ENCODE measurements at places on chromosomes 2 and 18.

- DNase-seq, result no peak
These were observed 3.2 kb downstream of the PTPRN start for GRCh38 chr2:219306047-219306446.

- no peak for DNase-seq
These were observed 257.3 kb upstream of the HNMT start for GRCh38 chr2:137706786-137707613.

- DNase-seq, result no peak
These were observed 35.7 kb downstream of the AMER3 start for GRCh38 chr2:130790804-130791616.

DNA sequence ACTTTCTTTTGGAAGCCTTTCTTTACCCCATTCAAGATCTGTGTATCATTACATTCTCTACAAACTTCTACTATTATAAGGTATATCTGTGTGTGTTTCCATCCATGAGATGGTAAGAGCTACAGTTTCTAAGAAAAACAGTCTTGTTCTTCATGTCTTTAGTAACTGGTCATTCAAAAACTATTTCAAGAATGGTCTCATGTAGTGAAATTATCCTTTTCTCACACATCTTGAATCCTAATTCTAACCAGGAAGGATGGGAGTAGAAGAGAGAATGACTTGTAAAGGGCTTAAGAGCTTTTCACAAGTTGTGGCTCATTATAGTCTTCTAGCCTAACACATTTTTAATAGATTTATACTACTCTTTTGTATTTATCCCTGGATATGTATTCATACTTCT, 47.3 kb downstream of the ROCK1 start:
- no peak for DNase-seq

DNA sequence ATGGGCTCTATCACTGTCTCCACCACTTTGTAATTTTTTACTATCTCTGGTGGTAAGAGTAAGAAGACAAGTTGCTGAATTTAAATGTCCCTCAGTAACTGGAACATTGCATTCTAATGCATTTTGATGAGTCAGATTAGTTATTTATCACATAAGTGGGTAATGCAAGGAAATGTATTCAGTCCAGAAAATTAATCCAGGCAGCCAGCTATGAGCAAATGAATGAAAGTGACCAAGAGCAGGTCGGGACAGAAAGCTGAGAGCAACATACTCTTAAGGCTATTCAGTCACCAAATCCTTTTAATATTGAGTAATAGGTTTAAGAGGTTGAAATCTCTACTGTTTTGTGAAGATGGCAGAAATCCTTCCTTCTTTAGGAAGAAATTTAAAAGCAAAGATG, 265.5 kb upstream of the PARD3B start:
- no peak for DNase-seq

GRCh38 chr18:55322178-55322735, 265.7 kb downstream of the TCF4 start:
- peak; percentile 53 for DNase-seq

DNA sequence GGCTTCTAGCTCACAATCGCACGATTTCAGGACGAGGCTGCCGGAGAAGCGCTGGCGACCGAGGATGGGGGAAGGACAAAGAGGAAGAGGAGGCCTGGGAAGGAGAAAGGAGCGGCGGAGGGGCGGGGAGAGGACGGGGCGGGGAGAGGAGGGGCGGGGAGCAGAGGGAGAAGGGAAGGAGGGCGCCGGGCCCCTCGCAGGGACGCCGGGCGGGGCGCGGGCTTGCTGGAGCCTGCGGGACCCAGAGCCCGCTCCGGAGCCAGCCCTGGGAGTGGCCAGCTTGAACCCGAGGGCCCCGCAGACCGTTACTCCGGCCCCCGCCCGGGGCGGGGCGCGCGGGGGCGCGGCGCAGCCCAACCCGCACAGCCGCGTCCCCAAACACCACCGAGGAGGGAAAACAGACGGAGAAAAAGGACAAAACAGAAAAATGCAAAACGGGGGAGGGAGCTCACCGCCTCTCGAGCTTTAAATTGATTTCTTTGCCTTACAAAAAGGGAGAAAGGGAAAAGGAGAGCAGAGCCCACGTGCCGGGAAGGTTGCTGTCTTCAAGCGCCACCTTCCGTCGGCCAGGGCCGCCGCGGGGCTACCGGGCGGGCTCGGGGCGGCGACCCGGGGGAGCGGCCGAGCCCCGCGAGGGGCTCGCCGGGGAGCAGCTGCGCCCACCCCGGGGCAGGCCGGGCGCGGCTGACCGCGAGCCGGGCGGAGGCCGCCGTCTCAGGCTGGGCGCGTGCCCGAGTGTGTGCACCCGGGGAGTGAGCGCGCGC, 781 bp upstream of the SOX11 start:
- DNase-seq, result no peak

- peak; percentile 48 for DNase-seq
These were observed 117.8 kb downstream of the NFATC1 start for GRCh38 chr18:79513381-79514081.

- DNase-seq, result no peak
These were observed 111.4 kb downstream of the THADA start for GRCh38 chr2:43484323-43484930.

DNA sequence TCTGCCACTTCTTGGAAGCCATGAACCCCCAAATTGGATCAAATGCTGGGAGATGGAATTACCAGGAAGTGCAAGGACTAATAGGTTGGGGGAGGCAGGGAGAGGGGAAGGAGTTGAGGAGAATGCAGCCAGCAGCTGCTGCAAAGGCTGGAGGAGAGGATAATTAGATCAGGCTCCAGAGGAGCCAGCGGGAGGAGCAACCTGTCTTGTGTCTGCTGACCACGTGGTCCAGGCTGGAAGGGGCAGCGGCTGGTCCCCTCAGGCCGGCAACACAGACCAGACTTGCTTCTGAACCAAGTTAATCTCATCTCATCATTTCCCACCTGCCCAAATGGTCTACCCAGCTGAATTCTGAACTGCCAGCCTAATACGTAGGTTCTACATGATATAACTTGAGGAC, 68.3 kb downstream of the MRO start:
- DNase-seq, result peak; percentile 18

- DNase-seq, result no peak
These were observed 633.2 kb upstream of the PKDCC start for GRCh38 chr2:41414486-41415230.

- no peak for DNase-seq
These were observed 60.5 kb downstream of the CUL3 start for GRCh38 chr2:224524657-224525056.

DNA sequence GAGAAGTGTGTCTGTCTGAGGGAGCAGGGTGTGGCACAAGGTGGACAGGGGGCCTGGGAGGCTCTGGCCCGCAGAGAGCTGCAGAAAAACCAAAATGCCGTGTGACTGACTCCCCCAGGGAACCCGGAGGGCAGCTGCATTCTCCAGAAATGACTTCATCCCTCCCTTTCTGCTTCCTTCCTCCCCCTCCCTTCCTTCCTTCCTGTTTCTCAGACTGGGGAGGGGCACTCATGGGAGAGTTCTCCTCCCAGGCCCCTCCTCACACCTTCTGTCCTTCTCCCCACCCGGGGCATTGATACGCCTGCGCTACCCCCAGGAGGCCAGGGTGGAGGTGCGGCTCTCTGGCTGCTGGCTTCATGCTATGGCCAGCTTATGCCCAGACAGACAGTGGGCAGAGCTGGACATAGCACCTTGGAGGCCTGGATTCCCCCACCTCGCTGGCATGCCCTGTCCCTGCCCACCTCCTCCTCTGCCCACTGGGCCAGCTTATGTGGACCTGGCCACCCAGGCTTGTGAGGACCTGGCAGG, 8.2 kb upstream of the GPR17 start:
- no peak for DNase-seq

DNA sequence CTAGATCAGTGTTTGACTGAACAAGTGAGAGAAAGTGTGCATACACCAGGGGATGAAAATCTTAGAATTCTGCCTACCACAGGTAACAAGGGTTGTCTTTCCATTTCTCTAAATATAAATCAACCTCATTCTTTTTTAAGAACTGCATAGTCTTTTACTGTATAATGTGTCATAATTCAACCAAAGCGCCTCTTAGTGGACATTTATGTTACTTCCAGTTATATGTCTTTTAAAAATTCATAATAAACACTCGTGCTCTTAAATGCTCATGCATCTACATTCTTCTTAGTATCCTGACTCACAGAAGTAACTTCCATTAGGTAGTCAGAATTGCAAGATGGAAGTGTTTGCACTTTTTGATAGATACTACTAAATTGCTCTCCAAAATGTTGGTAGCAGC, 76.2 kb downstream of the CHRNA1 start:
- DNase-seq, result no peak

GRCh38 chr2:237244976-237245646, 159.4 kb downstream of the COPS8 start:
- no peak for DNase-seq

DNA sequence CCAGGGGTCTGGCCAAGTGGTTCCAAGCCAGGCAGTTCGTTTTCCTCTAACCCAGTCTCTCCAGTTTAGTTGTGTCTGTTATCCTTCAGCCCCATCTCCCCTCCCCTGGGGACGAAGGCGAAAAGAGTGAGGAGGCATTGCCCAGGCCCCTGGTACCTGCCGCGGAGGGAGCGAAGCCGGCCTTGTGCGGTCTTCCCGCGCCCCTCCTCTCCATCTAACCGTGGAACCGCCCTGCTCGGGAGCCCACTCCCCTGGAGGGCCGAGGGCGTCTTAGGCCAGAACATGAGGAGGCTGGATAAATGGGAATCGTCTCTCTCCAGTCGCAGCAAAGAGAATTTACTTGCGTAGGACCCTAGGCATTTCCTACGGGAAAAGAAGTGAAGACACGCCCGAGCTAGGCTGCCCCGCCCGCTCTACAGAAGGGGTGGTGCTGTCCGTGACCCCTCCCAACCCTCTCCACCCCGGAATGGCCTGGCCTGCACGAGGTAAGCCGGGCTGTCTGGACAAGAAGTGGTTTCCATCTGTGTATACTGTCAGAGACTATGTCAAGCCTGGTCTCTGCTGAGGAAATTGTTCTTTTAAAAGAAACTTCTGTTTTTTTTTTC, 156.2 kb downstream of the MIB1 start:
- DNase-seq, result no peak

- DNase-seq, result no peak
These were observed 349.6 kb downstream of the ARL6IP6 start for GRCh38 chr2:153068052-153068451.

- DNase-seq, result no peak
These were observed 132.0 kb downstream of the SH3BP4 start for GRCh38 chr2:235083822-235084221.

DNA sequence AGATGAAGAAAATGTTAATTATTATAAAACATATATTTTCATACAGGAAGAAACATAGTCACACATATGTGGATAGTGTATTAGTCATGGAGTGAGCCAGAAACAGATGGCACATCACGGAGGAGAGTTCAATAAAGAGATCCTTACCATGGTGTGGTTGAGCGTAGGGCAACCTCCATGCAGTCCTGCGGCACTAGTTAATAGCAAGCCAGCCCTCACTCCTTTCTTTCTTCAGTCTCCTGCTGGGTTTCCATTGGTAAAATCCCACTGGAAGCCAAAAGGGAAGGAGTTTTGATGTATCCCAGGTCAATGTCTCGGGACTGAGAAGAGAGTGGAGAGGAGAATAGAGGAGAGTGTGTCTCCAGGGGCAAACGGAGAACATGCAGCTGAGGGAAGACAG, 328.1 kb downstream of the NR4A2 start:
- no peak for DNase-seq

- DNase-seq, result no peak
These were observed 146.0 kb upstream of the SERTAD2 start for GRCh38 chr2:64799592-64800252.

DNA sequence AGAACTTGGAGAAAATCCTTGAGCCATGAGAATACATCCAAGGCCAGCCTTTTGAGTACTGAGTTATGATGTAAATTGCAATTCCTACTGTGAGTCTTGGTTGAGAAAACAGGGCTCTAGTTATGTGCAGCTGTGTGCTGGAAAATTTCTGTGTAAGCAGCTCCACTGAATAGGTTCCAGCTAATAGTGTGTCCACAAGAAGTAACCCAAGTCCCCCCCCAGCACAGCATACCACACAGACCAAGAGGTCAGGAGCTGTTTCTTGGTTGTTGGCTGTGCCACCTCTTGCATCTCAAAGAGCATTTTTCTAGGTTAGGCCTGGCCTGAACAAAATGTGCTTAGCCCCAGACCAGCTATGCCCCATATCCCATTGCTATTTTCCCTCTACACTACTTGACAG, 36.8 kb upstream of the APCDD1 start:
- DNase-seq, result no peak

- no peak for DNase-seq
These were observed 32.4 kb downstream of the ABCB11 start for GRCh38 chr2:168998609-168999211.

DNA sequence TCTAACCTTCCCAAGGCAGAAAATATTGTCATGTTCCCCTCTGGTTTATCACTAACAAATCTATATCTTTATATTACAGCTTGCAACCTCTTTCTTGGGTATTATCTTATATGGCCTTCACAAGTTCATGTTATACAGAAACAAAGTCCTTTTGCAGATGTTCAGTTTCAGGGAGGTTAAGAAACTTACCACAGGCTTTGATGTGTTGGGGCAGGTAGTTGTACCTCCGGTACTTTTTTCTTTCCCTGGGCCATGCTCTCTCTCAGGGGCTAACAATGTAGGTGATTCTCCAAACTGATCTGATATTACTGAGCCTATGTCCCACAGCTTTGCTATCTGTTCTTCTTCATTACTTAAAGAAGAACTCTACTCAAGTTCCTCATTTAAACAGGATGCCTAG, 548.9 kb upstream of the SYT4 start:
- no peak for DNase-seq

- DNase-seq, result no peak
These were observed 106.1 kb downstream of the COLEC12 start for GRCh38 chr18:394262-394986.

GRCh38 chr2:100821255-100821910, 1.4 kb downstream of the NPAS2 start:
- DNase-seq, result no peak

DNA sequence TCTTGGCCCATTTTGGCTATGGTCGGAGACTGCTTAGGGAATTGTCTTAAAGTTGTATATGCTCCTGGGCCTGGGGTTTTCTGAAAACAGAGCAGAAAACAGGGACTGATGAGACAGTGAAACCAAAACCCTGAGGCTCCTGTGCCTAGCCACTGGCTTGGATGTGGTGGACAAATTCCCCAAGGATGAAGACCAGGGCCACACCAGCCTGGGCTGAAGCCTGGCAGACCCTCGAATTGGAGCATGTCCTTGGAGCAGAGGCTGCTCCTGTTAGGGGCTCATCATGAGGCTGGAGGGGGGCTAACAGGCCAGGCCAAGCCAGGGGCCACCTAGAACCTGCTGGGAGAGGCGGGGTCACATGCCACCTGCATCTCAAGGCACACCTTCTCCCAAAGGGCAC, 68.1 kb downstream of the STPG4 start:
- no peak for DNase-seq

- DNase-seq, result no peak
These were observed 38.5 kb downstream of the PSMG2 start for GRCh38 chr18:12741351-12741750.

GRCh38 chr2:174606336-174606735, 8.7 kb upstream of the WIPF1 start:
- DNase-seq, result no peak

Measured in activated CD8-positive, alpha-beta memory T cell treated with anti-CD3 and anti-CD28 coated beads, Interleukin-2, amount 50 U/mL, for 48 hours (primary cell).